ENCODE measurements at places on chromosomes 5 and 9.

DNA sequence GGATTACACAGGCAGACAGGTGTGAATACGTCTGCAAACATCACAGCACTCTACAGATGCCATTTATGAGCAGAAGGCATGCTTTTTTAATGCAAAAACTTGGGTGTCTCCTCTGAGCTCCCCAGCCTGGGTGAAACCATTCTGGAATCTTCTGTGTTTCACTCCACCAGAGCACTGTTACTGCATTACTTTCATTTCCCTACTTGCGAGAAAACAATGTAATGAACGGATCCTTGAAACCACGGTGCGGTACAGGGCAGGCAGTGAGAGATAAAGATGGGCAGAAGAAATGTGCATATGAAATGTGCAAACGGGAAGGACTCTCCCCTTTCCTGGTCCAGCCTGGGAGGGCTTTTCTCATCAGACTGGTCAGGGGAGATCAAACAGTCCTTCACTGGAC is 584.3 kb upstream of the KLF4 start:
- DNase-seq = no peak

DNA sequence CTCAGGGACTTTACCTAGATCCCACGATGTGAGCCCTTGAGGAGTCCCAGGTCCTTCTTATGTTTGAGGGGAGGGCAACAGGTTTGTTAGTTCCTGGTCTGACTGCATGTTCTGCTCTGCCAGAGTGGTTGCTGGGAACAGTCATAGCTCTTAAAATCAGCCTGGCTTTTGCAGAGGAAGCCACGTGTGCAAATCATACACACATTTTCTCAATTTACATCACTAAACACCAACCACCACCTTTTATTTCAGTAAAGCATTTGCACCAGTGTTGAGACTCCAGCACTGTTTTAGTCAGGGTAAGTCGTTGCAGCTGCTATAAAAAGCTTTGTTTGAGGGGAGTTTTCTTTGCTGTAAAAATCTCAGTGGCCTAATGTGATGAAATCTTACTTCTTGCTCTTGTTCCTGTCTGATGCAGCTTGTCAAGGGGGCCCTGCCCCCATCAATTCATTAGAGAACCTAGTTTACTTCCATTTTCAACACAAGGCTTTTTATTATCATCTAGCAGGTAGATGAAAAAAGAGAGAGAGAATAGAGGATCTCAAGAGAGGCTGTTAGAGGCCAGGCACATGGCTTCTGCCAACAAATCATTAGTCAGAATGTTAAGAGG is 70.3 kb upstream of the VCAN start:
- DNase-seq = no peak

GRCh38 chr5:35117967-35118366 is 70.2 kb upstream of the AGXT2 start:
- DNase-seq = no peak

DNA sequence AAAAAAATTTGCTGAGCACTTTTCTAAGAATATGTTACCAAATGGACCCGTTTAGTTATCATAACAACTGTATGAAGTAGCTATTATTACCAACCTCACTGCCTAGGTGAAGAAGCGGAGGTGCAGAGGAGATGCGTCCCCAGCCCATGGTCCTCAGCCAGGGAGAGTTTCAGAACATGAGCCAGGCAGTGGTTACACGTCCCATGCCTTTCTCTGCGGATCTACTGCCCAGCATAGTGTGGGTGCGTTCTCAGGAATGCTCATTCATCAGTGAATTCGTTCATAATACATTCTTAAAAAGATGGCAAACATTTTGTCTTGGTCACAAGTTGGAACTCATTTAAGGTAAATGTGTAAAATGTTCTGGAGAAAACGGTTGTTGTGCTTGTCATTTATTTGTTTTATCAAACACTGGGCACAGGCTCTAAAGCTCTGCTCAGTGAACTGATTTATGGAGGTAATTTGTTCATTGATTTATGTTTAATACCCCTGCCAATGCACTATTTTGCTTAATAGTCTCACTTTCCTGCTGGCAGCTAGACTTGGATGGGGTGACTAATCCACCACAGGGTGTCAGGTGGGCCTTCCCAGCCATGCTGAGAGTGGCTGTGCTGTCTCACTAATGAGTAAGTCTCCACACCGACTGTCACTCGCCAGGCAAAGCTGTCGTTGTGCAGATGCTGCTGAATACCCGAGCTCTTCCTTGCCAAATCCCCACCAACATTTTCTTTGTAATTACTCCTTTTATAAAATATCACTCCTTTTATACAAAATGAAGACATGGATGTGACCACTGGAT is 248.8 kb downstream of the TENT4A start:
- DNase-seq = no peak

DNA sequence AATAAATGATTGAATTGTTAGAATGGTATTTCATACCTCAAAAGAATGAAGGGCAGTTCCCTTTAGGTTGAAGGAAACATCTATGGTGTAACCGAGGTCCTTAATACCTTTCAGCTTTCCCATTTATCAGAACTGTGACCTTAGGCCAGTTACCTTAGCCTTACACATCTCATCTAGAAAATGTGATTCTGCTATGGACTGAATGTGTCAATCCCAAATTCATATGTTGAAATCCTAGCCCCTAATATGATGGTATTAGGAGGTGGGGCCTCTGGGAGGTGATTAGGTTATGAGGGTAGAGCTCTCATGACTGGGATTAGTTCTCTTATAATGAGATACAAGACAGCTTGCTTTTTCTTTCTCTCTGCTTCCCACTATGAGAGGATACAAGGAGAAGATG is 441.9 kb downstream of the PLK2 start:
- no peak for DNase-seq
